ENCODE measurements at places on chromosomes 12 and 14. TPM values are rescaled to one million over a fixed set of nuclear protein-coding genes. Genes with fewer than 3 reads are reported as not detected.
A peak's percentile ranks its signal among the peaks of the same experiment; 100 is the strongest.

DNA sequence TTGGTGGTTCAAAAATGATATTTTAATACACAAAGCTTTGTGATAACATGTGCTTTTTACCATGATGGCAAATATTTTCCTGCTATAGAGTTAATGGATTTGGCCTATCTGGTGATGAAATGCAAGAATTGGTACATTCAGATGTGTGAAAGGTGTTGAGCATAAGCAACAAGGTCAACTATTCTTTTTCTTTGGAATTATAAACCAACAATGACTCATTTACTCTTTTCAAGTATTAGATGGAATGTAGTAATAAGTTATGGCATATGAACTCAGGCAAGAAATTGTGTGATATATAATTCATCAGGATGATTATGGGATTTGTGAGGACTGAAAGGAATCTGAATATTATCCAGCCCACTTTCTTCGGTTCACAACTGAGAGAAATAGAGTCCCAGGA, 471.4 kb downstream of the ETNK1 start:
- no peak for DNase-seq

DNA sequence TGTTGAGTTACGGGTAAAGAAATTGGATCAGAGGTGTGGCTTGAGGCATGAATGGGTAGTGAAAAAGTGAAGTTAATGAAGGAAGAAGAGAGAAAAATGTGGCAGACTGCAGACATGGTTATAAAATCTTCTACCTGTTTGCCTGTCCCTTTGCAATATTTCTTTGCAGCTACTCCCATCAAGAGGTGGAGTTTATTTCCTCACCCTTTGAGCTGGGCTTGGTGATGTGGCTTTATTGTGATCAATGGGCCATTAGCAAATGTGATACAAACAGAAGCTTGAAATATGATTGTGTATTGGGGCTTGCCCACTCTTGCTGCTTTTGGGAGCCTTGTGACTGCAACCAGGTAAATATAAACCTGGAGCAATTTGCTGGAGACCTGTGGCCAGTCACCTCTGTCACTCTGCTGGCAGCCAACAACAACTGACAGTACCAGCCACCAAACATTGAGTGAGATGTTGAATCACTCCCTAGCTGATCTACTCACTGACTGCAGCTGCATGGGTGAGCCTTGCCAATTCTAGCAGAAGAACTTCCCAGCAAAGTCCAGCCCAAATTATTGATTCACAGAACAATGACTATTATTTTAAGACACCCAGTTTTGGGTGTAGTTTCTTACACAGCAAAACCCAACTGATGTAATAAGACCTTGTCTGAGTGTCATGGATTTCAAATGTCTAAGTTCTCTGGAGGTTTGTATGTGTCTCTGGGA, 151.0 kb upstream of the ATP2B1 start:
- DNase-seq = no peak

DNA sequence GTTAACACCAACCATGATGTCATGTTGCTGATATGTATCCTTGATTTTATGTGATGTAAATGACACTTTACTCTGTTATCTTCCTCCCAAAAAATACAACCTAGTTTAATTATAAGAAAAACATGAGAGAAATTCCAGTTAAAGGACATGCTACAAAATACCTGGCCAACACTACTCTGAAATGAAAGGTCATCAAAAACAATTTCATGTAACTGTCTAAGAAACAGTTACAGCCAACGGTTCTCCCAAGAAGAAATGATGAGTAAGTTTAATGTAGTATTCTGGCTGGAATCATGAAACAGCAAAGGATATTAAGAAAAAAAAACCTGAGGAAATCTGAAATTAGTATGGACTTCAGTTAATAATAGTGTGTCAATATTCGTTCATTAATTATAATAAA, 653.3 kb upstream of the FOXG1 start:
- DNase-seq = no peak

GLT8D2 gene
- 45.8 TPM for polyA plus RNA-seq

DNA sequence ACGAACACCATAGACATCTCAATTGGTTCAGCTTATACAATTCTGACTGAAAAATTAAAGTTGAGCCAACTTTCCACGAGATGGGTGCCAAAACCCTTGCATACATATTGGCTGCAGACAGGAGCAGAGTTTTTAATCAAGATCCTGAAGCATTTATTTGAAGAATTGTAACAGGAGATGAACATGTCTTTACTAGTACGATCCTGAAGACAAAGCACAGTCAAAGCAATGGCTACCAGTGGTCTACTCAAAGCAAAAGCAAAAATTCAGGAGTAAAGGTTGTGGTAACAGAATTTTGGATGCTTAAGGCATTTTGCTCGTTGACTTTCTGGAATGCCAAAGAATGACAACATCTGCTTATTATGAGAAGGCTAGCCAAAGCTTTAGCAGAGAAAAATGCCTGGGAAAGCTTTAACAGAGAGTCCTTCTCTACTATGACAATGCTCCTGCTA, 20.7 kb downstream of the ZDHHC17 start:
- no peak for DNase-seq

DNA sequence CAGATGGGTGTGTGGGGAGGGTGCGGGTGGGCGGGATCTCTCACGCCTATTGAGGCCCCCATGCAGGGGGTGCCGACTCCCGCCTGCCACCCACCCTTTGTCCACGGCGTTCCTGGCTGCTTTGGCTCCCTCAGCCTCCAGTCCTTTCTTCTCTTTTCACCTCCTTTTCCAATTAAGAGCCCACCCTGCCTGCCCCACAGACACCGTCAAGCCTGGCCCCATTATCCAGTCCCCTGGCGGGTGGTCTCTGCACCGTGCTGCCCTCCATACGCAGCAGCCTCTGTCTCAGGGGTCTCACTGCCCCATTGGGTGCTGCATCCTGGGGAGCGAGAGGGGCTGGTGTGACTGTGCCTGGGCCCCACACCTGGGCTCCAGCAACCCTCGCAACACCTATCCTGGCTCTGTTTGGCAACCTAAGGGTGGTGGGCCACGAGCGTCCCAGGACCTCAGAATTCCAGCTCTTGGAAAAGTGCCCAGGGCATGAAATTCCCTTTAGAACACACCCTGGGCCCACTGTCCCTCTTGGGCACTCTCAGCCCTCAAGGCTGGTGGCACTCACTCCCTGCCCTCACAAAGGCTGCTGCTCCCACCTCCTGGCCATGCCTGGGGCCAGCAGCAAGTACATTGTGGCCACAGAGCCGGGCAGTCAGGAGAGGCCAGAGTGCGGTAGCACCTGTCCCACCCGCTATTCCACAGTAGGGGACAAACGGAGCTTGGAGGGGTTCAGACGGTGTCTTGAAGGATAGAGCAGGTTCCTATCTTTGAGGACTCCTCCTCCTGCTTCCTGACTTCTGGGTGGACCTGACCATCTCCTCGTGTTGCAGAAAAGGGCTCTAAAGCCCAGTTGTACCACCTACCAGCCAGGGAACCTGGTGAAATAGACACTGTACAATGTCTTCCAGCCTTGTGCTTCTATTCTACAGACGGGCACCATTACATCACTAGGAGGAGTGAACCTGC, 114.1 kb downstream of the KIF26A start:
- no peak for DNase-seq

- DNase-seq = no peak
These were observed 11.0 kb downstream of the SERPINA9 start for GRCh38 chr14:94465042-94465441.

IFNG-AS1 gene
- polyA plus RNA-seq = not detected

- peak; percentile 19 for DNase-seq
These were observed 122.0 kb upstream of the SEL1L start for GRCh38 chr14:81655423-81656314.

GRCh38 chr14:65846196-65846868, 433.8 kb downstream of the FUT8 start:
- DNase-seq = no peak
